ENCODE measurements at places on chromosomes 11 and 22.

- DNase-seq: no peak
Measured at GRCh38 chr11:121448431-121448941, 3.6 kb upstream of the SORL1 start.

DNA sequence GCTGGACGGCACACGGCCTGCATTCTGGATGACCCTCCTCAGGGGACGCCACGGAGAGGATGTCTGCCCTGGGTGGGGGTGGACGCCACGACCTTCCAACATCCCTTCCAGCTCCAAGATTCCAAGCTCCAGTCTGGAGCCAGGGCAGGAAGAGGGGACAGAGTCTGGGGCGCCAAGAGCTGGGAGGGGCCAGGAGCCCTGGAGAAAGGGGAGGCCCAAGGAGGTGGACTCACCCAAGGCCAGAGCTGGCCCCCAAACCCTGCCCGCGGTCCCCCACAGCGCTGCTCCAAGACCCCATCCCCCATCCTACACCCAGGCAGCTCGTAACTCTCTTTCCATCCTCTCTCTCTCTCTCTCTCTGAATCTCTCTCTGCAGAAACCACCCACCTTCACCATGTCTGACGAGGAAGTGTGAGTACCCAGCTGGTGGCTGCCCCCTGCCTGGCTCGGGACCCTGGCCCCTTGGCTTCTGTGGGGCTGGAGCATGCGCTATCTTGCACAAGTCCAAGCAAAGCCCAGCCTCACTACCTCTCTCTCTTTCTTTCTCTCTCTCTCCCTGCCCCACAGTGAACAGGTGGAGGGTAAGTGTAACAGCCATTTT, 3.1 kb downstream of the TNNT3 start:
- DNase-seq: no peak

- DNase-seq: no peak
Measured at GRCh38 chr11:96246718-96247552, 96.1 kb downstream of the MAML2 start.

DNA sequence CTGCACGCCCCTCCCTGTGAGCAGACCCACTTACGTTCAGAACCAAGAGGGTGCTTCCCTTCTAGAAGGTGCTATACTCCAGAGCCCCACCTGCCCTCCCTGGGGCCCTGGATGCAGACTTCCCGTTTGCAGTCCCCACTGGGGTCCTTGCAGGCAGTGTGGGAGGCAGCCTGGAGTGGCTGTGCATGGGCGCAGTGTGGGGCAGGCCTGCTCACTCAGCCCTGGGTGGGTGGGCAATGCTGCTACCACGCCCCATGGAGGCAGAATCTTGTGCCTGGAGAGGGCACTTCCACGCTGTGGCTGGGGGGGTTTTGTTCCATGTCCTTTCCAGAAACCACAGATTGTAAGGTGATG, 116.2 kb downstream of the KCNQ1OT1 start:
- DNase-seq: peak; percentile 27

DNA sequence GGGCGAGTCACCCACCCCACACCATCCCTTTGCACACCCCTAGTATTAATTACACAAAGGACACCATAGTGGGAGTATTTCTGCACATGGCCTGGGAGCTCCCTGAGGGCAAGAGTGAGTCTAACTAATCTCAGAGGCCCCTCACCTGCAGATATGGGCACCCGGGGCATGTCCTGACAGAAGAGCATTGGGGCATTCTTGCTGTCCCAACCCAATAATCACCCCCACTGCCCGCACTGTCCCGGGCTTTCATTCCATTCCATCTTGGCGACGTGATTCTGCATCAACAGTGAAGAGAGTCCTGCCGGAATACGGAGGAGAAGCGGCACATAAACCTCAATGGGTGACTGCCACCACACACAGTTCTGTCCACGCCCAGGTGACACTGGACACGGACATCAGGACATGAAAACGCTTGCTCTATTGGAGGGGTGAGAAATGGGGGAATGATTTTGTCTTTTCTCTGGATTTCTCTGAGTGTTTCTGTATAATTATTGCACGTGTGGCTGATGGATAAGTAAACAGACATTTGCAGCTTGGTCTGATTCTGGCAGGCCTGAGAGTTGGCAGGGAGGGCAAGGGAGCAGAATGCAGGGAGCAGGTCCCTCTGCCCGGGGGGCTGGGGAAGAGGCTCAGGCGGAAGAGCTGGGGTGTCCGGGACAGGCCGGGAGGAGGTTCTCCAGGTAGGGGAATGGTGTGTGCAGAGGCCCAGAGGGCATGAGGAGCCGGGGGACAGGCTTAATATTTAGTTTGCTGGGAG, 38.2 kb downstream of the SCUBE1 start:
- no peak for DNase-seq

- DNase-seq: no peak
Measured at GRCh38 chr11:120912504-120912903, 111.4 kb upstream of the TBCEL start.

DNA sequence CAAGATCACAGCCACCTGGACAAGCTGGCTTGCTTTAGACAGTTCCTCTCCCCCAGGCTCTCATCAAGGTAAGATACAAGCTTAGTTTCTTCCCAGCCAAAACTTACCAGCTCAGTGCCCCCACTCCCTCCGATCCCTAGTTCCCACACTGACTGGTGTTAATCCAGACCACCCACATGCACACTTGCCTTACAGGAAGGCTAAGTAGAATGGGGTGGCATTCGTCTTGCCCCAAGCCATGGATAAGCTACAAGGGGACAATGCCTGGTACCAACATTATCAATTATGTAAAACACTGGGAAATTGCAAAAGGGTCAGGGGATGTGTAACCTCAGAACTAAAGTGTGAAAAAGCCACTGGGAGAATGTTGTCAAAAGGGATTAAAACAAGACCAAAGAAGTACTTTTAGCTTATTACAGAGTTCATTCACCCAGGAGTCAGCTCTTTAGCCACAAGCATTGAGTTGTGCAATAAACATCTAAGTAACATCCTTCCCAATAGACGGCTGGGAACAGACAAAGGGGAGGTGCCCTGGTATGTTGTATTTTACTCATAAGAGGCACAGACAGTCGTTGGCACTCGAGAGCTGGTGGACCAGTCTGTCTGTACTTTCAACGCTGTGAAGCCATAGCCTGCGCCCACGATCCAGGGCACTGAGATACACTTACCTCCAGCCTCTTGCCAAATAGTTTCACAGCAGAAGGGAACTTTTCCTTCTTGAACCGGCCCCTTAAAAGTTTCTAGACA, 1.1 kb downstream of the DHCR7 start:
- DNase-seq: no peak

DNA sequence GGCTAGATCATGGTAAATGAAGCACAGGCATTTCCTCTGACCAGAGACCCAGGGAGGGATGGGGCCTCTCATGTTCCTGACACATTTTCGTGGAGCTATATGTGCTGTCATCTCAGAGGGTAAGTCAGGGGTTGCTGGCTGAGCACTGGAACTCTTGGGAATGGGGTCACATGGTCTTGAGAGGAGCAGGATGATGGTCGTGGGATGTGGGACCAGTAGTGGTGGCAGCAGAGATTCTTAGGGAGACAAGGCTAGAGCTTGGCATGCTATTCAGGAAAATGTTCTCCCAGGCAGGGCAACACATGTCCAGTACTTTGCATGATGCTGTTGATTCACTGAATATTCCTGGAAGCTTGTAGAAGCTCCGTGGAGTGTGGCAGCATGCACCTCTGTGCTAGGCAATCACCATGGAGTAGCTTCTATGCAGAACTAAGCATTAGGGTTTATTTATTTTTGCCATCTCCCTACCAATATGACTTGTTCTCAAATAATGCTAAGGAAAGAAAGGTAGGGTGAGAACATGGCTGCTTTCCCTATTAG, 31.4 kb upstream of the TTC12 start:
- DNase-seq: no peak

- no peak for DNase-seq
Measured at GRCh38 chr11:124793466-124794278, 6.5 kb downstream of the MSANTD2 start.

DNA sequence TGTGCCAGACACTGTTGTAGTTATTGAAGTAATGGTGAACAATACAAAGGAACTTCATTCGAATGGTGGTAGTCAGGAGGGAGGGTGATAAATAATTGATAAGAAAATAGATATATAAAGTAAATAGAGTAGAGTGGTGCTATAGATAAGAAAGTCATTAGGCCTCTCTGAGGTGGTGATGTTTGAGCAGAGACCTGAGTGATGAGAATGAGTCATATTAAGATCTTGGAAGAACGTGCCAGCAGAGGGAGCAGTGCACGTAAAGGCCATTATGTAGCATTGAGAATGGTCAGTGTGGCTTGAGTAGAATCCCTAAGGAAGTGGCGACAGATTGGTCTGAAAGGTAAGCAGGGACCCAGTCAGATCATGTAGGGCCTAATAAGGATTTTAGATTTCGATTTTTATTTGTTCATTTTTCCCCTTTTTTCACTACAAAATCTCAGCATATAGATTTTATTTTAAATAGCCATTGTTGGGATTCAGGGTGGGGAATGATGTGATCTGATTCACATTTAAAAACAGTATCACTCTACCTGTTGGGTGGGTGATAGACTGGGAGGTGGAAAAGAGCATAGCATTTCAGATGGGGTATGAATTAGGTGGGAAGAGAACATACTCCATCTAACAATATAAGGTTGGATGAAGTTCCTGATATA, 44.7 kb downstream of the CCDC90B start:
- peak; percentile 89 for DNase-seq

GRCh38 chr22:50702821-50703725, 30.4 kb downstream of the SHANK3 start:
- DNase-seq: peak; percentile 36

- peak; percentile 33 for DNase-seq
Measured at GRCh38 chr11:499201-500076, 7.6 kb downstream of the RNH1 start.

GRCh38 chr11:4862447-4863236, 13.6 kb upstream of the OR51S1 start:
- peak; percentile 71 for DNase-seq

DNA sequence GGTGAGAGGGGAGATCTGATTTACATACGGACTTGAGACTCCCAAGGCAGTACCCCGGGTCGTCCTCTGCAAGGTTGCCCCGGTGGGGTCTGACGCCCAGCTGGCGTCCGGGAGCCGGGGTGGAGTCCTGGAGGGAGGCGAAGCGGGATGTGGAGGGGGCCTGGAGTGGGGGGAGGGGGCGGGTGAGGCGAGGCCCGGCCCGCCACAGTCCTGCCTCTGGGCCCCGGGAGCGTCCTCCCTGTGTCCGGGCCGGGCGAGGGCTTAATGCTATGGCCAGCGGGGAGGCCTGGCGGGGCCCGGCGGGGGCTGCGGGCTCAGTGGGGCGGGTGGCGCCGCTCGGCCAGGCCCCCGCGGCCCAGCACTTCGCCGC, 2.4 kb upstream of the MYBPC3 start:
- no peak for DNase-seq

DNA sequence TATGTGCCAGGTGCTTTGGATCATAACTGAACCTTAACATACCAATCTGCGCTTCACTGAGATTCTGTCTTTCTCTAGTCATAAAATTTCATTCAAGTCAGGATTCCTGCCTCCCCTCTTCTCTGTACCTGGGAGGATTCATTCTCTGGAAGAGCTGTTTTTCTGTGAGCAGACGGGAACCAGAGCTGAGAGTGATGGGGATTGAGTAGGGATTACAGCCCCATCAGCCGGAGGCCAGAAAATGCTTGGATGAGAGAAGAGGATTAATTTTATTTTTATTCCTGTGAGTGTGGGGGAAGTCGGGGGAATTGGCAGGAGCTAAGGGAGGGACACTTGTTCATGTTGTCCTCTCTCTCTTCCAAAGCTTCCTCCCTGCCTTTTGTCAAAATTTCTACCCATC, 4.7 kb downstream of the STX3 start:
- no peak for DNase-seq

- peak; percentile 13 for DNase-seq
Measured at GRCh38 chr11:45096636-45097035, 49.8 kb upstream of the PRDM11 start.

GRCh38 chr22:38383417-38383816, 66.2 kb upstream of the CSNK1E start:
- DNase-seq: no peak

DNA sequence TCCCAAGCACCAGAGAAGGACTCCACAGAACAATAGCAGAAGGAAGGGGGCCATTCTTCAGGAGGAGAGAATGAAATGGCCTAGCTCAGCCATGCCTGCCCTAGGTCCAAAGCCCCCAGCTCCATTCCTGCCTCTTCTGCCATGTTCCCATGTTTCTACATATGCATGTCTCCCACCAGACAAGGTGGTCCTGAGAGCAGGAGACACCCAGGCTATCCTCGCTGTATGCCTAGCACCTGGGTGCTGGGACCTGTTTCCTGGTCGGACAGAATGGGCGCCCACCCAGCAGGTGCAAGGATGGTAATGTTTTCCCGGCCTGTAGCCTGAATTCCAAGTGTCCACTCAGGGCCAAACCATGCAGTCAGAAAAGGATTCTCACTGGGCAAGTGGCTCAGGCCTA, 30.2 kb upstream of the SLC35C1 start:
- no peak for DNase-seq

DNA sequence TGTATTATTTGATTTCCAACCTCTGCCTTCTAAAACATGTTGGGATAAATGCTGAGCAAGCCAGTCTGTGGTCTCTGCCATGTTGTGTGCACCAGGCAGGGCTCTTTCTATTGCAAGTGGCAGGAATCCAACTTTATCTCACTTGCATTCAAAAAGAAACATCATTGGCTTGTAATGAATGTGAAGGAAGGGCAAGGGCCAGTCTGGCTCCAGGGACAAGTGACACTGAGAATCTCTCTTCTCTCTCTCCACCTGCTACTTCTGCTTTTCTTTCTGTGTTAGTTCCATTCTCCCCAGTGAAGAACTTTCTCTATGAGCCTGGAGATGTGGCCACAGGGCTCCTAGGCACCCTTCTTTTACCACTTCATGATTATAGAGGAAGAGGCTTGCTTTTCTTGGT, 329.9 kb upstream of the NCAM1 start:
- no peak for DNase-seq

GRCh38 chr11:76524461-76524860, 79.6 kb downstream of the EMSY start:
- DNase-seq: no peak

DNA sequence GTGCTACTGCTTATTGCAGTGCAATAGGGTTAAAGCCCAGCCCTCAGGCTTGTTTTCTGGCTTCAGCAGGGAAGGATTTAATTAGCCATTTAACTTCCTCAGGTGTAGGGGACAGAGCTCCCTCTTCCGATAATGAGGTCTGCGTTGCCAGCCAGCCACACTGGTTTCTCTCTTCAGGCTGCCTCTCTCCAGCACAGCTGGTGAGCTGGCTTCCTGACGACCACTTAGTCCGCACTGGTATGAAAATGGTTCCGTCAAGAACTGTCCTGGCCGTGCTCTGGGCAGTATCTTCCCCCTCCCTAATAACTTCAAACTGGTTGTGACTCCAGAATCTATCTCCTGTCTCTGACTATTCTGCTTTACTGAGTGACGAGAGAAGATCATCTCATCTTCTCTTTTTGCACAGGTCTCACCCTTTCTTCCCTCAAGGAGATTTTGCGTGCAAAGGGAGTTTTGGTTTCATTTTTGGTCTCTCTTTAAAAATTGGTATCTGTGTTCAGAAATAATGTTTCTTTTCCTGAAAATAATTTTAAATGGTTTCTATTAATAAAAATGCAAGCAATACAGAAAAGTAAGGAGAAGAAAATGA, 49.2 kb downstream of the CNTN5 start:
- peak; percentile 80 for DNase-seq

- no peak for DNase-seq
Measured at GRCh38 chr22:28175730-28176492, 256.9 kb upstream of the PITPNB start.

All from endodermal cell (in vitro differentiated cells).